G401 (cell line): ENCODE measurements at places on chromosomes 11 and 22. TPM values are rescaled to one million over a fixed set of nuclear protein-coding genes. Genes with fewer than 3 reads are reported as not detected.

Gene TH
- total RNA-seq: 0.49 TPM in 1 of 2 replicates, not detected in the other

DNA sequence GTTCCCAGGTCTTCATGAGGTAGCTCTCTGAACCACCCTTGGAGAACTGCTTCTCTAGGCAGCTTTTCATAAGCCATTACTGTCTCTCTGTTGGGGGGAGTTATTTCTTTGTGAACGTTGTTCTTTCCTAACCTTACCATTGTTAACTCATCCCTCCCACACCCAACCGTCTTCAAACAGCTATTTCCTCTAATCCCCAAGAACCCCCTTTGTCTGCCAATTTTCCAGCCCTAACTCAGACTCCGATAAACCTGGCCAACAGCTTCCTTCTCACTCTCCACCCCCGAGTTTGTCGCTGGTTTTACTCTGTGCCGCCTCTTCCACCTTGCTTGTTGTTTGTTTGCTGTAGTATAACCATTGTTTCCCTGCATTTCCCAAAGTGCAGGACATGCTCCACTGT lies 131.5 kb downstream of the CCDC34 start:
- DNase-seq: peak; percentile 21

DNA sequence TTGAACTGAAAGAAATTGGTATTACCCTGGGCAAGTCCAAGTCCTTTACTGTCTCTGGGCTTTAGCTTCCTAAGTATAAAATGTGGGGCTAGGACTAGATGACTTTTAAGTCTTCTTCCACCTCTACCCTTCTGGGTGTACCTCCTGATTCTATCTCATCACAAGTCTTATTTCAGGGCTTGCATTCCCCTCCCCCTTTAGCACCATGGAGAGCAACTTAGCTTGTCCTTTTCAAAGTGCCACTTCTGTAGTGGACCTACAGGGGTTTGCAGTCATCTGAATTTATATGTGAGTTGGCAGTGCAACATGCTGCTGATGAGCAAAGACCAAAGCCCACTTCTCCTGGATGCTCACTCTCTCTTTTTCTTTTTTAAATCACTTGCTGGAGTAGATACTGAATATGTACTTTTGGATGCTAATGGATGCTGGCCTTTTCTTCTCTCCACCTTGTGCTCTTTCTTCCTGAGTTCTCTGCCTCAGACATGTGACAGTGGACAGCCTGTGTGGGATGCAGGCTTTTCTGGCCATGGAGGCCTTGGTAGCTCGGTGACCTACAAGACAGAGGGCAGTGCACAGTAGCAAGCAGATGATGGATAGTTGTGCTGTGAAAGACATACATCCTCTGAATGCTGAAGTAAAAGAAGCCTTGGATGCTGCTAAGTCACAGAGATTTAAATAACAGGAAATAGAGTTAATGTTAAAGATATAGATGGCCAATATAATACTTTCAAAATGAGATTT lies 185.0 kb downstream of the NELL1 start:
- no peak for DNase-seq

DNA sequence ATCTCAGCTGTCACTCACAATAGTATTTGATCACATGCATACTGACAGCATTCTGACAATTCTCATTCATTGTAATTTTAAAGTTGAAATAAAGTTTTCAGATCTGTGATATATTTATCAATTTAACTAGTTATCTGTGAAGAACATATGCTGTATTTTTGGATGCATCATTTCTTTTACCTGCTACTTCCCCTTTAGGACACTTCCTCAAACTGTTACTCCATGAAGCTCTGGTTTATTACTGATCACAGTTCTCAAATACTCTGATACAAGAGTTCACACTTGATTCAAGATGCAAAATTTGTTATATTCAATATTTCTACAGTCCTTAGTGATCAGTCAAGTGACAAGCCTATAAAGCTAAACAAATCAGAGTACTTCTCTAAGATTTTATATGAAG lies 1655.2 kb downstream of the LRRC4C start:
- DNase-seq: no peak

GRCh38 chr22:32531931-32532819 lies 57.6 kb downstream of the FBXO7 start:
- DNase-seq: no peak

DNA sequence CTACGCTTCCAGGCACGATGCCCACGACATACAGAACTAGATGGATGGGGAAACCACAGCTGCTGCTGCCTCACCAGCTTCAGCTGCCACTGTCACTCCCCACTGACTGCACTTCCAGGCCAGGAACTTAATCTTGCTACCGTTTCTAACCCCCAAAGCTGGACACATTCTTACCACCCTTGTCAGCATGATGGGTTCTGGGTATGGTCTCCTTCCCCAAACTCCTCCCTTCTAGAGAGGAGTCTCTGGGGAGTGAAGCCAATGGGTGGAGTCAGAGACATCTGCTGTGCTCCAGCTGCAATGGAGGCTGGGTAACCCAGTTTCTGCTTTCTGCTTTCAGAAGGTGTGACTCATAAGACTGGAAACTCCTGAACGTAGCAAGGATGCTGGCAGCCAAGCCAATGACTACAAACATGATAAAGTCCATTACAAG lies 87.0 kb upstream of the THY1 start:
- no peak for DNase-seq

DNA sequence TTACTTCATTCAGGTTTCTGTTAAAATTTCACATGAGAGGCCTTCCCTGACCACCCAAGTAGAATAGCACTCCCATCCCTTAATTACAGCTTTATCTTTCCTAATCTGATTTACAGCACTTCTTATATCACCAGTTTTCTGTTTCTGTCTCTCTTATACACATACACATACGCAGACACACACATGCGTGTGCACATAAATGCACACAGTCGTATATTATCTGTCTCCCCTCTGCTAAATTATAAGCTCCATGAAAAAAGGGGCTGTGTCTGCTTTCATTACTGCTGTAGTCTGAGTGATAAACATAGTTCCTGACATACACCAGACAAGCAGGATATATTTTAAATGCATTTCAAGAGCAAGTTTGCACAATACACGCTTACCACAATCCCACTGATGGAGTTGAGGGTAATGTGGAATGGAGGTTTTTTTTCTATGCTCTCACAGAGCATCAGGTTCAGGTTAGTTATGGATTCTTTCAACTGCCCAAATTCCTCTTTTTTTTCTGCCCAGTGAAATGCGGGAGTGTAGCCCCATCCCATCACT lies 13.7 kb upstream of the TOP3B start:
- DNase-seq: no peak

DNA sequence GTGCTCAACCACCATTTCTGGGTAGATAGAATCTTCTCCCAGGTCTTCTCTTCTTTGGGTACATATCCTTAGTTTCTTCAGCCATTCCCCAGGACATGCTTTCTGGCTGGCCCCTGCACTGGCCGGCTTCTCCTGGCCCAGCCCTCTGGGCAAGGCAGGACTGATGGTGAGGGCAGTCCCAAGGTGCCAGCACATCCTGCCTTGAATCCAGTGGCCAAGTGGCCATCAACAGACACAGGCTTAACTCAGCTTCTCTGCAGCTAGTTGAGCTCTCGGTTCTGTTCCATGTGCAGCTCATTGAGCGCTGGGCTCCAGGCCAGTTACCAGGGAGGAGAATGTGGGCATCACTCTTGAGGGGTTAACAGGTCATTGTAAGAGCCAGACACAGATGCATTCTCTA lies 17.6 kb downstream of the SMIM38 start:
- DNase-seq: no peak
